NCI-H69 (cell line): ENCODE measurements at places on chromosomes 4 and X.
A peak's percentile ranks its signal among the peaks of the same experiment; 100 is the strongest.

- DNase-seq: peak; percentile 82
These were observed 34.0 kb downstream of the ETDB start for GRCh38 chrX:135086197-135086854.

DNA sequence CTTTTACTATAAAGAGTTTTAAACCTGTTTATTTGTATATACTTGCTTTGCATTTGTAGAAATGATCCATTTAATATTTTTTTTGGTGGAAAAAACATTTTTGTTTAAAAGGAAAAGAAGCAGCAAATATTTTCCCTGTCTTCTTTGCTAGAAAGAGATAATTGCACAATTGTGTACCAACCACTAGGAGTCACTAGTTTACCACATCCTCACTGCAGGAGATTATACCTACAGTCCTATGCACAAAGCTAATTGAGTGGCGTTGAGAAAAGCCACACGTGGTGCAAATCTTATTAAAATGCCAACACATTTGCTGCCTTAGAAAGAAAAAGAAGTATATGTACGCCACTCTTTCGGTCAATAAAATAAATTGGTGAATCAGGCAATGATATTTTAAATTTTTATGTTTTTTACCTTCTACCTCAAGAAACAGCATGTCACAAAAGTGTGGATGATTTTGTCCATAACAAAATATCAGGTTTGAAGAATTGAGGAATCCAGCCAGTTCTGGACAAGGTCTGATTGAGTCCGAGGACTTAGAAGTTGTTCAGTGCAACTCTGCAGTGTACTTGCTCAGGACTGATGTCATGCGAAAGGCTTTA is 102.9 kb downstream of the GRXCR1 start:
- peak; percentile 14 for DNase-seq

GRCh38 chr4:54238389-54238788 is 9.3 kb downstream of the PDGFRA start:
- DNase-seq: no peak

DNA sequence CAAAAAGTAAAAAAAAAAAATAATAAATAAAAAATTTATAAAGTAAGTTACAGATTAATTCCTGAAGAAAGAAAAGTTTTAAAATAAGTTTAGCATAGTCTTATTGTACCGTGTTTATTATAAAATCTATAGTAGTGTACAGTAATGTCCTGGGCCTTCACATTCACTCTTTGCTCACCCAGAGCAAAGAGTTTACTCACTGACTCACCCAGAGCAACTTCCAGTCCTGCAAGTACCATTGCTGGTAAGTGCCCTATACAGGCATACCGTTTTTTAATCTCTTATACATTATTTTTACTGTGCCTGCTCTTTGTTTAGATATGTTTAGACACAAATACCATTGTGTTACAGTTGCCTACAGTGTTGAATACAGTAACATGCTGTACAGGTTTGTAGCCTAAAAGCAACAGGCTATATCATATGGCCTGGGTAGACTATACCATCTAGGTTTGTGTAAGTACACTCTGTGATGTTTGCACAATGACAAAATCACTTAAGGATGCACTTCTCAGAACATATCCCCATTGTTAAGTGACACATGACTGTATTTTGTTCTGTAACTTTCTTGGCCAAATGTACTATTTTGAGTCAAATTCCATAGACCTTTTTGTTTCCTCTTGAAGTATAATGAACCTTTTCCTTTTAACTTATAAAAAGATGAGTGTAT is 199.0 kb upstream of the NUDT6 start:
- DNase-seq: no peak

DNA sequence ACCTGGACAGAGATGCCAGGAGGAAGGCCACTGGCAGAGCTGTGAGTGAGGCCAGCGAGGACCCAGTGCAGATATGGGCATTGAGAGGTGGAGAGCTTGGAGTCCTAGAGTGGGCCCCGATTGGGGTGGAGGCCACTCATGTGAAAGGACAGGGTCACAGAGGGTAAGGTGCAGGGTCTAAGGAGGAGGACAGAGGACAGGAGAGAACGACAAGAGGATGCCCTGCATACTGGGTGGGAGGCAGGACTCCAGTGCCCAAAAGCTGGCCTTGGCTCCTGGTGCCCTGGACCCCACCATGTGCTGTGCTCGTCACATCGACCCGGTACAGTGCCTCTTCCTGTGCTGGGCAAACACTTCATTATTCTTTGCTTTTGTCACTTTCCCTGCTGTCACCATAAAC is 66.7 kb downstream of the NAT8L start:
- DNase-seq: no peak

DNA sequence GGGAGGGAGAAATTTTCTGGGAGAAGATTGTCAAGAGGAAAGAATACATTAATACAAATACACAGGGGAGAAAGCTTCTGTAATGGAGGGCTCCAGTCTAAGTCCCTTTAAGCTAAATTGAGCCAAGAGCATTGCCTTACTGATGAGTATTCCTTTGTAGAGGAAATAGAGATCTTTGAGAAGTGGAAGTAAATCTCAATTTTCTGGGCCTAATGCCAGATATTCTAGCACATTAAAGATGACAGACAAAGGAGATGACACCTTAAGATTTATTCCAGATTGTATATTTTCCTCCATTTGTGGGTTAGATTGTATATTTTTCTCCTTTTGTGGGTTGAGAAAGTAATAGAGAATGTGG is 28.5 kb upstream of the SMAD1 start:
- no peak for DNase-seq

DNA sequence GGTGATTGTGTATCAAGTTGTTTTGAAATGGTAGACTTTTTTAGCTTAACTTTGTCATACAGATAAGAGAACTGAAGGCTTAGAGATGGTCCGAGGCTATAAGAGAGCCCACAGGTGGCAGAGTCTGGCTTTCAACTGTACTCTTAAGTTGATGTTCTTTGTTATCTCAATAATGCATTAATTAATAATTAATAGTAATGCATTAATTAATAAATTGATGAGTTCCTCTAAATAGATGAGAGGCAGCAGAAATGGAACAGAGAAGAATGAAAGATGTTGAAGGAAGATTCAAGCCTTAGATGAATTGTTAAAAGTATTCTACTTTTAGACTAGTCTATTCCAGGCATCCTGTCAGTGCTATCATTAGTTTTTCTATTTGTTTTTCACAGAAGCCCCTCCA is 22.4 kb downstream of the NUDT9 start:
- no peak for DNase-seq

DNA sequence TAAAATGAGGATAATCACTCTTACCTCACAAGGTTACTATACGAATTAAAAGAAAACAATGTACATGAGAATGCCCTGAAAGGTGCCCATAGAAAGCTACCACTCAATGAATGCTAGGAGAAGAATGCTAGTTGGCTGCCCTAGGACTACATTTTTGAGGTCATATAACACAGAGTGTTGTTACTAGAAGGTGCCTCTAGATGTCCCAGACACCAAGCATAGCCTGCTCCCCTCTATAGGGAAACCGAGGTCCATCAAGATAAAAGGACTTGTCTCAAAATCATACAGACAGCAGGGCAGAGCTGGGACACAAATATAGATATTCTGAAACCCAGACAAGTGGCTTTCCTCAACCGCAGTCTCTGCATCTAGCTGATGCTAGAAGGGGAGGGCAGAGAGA is 147.0 kb upstream of the ARHGEF9 start:
- DNase-seq: no peak

GRCh38 chr4:175758050-175759024 is 53.7 kb downstream of the GPM6A start:
- DNase-seq: peak; percentile 56

- no peak for DNase-seq
These were observed 1028.1 kb downstream of the C4orf33 start for GRCh38 chr4:130124066-130124465.

DNA sequence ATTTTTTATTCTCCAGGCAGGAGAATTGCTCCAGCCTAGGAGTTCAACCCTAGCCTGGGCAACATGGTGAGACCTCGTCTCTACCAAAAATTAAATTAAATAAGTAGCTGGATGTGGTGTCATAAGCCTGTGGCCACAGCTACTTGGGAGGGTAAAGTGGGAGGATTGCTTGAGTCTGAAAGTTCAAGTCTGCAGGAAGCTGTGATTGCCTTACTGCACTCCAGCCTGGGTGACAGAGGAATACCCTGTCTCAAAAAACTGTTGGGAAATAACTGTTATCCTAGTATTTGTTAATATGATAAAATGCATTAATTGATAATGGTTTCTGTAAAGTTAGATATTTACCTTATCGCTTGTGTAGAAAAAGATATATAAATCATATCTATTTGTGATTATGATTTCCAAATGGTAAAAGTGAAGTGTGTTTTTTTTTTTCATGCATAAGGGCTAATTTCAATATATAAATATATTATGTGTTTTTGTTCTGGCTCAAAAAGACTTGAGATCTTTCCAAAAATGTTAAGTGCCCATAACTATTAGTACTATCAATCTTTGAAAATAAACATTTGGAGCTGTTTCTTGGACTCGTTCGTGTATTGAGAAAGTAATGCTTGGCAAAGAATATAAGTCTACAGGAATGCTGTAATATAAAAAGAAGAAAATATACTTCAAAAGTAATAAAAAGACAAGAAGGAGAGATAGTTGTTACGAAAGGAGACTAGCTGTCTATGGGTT is 396.6 kb downstream of the ADGRL3 start:
- no peak for DNase-seq

DNA sequence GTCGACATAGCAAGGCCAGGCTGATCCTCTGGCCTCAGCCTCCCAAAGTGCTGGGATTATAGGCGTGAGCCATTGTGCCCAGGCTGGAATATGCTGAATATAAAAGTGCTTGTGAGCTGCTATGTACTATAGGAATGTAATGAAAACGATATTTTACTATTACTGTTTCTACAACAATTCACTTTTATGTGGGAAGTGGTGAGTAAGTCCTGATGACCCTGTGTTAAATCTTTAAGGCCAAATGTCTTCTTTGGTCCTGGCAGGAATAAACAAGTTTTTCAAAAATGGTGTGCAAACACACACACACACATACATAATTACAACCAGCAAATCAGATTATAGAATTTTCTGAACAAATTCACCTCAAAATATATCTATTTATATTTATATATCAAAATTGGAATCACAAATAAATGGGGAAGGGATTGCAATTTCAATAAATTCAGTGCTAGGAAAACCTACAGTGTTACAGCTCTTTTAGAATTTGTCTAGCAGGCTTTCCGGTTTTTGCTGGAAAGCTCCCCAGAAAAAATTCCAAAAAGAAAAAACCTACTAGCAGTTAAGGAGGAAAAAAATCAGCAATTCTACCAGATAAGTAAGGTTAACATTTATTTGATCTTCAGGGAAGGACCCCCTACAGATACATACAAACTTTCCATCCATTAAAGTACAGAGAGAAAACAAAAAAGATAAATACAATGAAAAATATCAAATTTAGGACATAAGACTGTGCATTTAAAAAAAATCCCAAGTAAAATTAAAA is 17.9 kb downstream of the SMIM14 start:
- DNase-seq: no peak

- DNase-seq: no peak
These were observed 76.4 kb upstream of the MYOZ2 start for GRCh38 chr4:119059221-119059620.

DNA sequence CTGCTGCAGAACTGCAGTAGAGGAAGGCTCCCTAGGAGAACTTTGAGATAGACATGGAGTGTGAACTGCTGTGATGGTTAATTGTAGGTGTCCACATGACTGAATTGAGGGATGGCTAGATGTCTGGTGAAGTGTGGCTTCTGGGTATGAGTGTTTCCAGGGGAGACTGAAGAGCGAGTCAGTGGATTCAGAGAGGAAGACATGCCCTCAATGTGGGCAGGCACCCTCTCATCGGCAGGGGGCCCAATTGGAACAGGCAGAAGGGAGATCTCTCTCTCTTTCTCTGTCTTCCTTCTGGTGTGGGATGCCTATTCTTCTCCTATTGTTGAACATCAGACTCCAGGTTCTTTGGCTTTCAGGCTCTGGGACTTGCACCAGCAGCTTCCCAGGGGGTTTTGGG is 304.7 kb upstream of the GATB start:
- DNase-seq: no peak

GRCh38 chrX:9873952-9874351 is 87.7 kb downstream of the SHROOM2 start:
- peak; percentile 50 for DNase-seq

DNA sequence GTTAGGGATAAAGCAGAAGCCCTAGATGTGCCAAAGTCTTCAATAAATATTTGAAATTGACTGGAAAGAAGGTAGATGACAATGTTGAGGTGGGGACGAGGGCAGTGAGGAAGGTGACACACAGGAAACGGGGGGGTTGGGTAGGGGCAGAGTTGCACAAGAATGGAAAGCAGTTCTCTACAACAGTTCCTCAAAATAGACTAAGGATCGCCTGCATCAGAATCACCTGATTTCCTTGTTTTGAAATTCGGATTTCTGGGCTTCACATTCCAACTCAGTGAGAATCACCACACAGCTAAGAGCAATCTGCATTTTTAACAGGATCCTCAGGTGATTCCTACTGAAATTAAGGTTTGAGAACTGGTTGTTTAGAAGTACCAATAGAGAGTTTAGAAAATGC is 70.6 kb downstream of the ARFIP1 start:
- no peak for DNase-seq

- no peak for DNase-seq
These were observed 126.6 kb upstream of the ACSL4 start for GRCh38 chrX:109859651-109860050.

DNA sequence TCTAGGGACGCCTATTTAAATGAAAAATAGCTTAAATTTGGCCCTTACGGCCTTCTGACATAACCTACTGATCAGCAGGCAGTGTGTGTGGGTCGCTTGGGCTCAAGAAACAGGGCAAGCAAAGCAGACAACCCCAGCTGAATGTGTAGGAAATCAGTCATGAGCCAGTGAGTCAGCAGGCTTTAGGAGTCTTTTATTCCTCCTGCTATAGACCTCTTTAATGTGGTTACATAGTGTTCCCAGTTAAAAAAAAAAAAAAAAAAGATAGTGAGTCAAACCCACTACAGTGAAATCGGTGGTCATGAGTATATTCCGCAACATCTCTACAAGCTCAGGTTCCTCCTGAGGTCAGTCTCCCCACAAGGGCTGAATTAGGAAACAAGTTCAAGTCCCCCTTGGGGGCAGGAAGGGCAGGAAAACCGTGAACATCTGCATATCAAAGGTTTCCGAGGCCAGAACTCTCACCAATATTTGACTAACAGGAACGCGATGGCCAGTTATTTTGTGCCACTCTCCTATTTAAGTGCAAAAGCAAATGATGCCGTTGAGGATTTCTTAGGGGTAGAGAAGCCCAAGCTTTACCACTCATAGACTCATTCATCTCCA is 32.7 kb downstream of the ACSL1 start:
- DNase-seq: no peak

GRCh38 chr4:164096766-164097518 is 602.5 kb downstream of the TMA16 start:
- no peak for DNase-seq

GRCh38 chrX:119828446-119828845 is 24.3 kb downstream of the UPF3B start:
- no peak for DNase-seq

GRCh38 chr4:139665690-139666529 is at the start of gene MGST2:
Gene MGST2 (plus strand): TSS chr4:139665819. CDS start chr4:139666020, 201 bp downstream.
- DNase-seq: peak; percentile 86

- no peak for DNase-seq
These were observed 62.1 kb downstream of the VCX3A start for GRCh38 chrX:6472652-6473342.
